ENCODE measurements at places on chromosomes 12 and 14.

DNA sequence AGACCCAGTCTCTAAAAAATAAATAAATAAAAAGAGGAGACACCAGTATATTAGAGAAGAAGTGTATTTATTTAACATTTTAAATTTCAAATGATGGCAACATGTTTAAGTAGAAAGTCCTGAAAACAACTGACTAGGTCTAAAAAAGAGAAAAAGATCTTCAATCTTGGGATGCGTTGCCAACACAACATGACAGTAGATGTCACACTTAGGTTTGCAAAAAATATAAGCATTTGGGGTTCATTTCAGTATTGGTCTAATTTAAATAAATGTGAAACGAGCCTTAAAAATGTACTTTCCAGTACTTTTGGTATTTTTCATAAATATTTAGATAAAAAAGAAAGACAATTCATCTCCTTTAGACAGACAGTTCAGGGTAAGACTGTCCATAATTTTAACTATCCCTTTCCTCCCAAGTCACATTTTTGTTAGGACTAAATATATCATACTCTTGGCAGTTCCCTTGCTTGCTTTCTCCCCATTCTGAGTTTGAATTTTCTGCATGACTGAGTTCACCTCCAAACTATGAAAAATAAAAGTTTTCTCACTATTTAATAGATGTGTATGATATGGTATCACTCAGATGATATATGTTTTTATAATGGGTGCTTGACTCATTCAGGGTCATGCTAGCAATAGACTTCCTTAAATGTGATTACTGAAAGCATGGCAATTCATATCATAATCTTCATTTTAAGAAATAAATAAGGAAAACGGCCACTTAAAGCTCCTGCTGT is 4.3 kb downstream of the C14orf93 start:
- no peak for DNase-seq

DNA sequence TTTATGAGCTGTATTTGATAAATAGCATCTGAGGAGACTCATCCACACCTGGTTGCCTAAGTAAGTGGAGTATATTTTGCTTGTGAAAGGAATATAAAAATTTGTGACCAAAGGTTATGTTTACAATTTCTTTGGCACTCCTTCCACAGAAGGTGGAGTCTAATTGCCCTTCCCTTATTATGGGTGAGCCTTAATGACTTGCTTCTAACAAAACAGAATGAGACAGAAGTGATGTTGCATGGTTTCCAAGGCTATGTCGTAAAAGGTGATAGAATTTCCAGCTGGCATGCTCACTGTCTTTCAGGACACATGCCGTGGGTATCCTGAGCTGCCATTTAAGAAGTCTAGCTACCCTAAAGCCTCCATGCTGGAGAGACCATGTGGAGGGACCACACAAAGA is 116.8 kb upstream of the ABCD2 start:
- DNase-seq = no peak

DNA sequence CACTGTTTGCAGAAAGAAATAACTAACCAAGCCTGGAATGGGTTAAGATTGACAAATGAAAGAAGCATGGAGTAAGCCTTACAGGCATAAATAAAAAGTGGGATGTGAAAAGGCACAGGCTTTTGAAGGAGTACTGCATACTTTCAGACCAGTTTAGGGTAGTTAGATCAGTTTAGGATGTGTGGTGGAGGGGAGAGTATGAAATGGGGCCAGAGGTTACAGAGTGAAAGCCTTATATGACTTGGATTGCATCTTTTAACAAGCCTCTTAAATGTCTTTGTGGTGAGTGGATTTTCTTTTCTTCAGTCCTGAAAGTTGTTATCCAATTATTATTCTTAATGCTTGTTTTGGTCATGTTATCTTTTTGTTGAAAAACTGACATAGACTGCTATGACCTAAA is 52.2 kb upstream of the TRHDE start:
- no peak for DNase-seq

GRCh38 chr12:51926718-51927117 is 19.4 kb downstream of the ACVRL1 start:
- DNase-seq = peak; percentile 30

DNA sequence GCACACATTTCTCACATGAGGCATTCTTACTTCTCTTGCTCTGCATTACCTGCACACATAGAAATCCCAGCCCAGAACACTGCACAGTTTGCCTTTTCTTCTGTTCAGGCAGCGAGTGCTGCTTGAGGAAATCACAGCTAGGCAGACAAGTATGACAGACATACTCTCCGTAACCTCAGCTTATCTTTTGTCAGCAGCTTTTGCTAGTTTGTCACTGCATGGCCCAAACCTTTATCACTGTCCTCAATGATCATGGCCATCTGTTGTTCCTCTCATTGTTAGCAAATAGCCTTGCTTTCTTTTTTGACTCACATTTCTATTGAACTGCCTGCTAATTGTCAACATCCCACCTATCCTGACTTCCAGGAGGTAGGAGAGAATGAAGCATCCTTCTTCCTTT is 5.3 kb downstream of the ZNF10 start:
- no peak for DNase-seq

Measured in stimulated activated CD4-positive, alpha-beta T cell treated with anti-CD3 and anti-CD28 coated beads, Interleukin-1b, Interleukin-23, amount 100 ng/mL, for 4 hours (primary cell).